ENCODE measurements at places on chromosomes 6 and 20.

DNA sequence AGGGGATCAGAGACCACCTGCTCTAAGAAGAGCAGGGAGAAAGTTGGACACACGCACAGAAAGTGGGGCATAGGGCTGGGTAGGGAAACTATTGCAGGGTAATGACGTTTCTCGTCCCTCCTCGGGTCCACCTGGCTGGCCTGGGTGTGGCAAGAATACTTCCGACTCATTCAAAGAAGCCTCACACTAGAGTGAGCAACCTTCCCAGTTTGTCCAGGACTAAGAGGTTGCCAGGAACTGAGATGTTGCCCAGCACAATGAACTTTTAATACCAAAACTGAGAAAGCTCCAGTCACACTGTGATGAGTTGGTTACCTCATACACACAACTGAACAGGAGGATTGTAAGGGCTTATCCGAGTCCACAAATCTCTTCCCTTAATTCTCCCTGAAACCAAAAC, 74.5 kb upstream of the ADGRF1 start:
- no peak for DNase-seq

GRCh38 chr6:6152060-6152459, 145.3 kb upstream of the NRN1 start:
- DNase-seq = no peak

DNA sequence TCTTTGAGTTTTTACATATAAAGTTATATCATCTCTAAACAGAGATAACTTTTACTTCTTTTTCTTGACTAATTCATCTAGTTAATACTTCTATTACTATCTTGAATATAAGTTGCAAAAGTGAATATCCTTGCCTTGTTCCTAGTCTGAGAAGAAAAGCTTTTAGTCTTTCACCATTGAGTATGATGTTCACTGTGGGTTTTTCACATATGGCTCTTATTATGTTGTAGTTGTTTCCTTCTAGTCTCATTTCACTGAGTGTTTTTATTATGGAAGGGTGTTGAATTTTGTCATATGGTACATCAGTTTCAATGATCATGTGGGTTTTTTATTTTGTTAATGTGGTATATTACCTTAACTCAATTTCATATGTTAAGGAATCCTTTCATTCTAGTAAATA, 488.3 kb downstream of the COL12A1 start:
- no peak for DNase-seq

- DNase-seq = no peak
Measured at GRCh38 chr20:17694767-17695166, 5.0 kb upstream of the BANF2 start.

- DNase-seq = no peak
Measured at GRCh38 chr20:8447262-8448120, 315.4 kb downstream of the PLCB1 start.

DNA sequence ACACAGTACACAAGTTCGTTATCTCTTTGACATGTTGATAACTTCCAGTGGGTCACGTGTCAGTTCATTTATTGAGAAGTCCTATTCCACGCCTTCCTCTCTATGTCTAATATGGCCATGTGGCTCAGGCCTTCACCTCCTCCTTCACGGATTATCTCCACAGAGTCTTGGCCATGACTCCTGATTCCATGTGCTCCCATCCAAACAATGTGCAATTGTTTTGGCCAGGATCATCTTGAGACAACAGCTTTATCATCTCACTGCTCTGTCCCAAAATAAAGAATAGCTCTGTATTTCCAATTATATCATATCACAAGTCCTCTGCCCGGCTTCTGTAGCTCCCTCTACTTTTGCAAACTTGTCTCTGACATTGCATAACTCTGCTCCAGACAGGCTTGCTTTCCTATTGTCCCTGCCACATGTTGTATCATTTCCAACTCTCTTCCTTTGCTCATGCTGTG, 11.1 kb upstream of the TXNDC5 start:
- no peak for DNase-seq

DNA sequence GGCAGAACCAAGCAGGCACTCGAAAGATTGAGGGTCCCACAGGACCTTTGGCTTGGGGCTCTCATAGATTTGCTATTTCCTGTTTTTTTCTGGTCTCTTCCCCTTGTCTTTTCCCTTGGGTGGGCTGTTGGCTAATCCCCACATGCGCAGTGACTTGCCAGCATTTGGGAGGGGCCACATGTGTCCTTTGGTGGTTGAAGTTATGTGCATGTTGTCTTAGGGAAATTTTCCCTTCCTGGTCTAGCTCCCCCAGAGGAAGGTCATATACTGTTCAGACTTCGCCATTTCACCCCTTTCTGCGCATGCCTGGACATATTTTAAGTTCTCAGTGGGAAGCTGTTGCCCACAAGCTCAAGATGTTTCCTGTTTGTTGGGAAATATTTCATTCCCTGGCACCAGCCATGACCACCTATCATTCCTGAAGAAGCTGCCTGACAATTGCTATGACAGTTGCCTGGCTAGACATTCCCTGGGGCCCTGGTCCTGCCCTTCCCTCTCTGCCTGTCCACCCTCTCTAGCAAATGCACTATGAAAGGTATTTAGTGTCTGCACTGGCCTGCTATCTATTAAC, 156.2 kb upstream of the THBS2 start:
- DNase-seq = no peak

DNA sequence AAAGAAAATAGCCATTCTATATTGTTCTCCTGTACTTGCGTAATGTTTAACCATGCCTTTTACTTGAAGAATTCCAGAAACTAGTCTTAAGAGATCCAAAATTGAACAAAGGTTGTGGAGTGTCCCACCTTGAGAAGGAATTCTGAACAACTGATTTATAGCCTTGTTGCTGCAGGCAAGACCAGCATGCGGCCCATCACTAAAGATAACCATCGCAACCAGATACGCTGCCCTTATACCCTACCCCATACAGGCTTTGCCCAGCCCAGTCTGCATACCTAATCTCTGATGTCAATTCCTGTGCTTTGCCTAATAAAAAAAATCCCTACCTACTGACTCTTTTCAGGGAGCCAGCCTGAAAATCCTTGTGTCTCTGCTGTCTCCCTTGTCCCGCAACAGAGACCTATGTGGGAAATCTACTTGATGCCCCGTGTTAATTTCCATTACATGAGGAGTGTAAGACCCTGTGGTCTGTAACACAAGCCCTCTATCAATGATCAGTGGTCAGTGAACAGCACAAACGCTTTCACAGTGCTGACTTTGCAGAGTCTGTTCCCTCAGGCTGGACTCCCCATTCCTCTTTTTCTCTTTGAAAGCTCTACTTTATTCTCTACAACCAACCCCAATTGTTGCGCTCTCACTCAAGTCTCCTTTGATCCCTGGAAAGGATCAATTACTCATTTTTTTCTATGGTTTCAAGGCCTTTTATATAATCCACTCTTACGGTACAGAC, 125.7 kb upstream of the BTBD3 start:
- no peak for DNase-seq

GRCh38 chr20:52847029-52847660, 125.0 kb upstream of the TSHZ2 start:
- DNase-seq = no peak

- DNase-seq = no peak
Measured at GRCh38 chr20:33915726-33916331, 77.9 kb upstream of the RALY start.

DNA sequence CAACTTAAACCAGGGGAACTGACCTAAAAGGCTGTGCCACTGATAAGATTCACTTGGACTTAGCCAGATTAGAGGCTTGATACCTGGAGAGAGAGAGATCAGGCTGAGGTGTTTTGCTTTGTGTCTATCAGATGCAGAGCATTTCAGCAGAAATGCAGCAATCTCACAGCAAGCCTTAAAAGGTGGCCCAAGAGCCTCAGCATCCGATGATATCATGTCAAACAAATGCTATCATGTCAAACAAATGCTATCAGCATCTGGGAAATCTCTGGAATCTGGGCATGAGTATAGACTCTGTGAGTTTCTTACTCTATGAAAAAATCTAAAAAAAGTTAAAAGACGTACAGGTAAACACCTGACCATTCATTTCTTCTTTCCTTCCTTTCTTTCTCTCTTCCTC, 718.9 kb downstream of the EYS start:
- no peak for DNase-seq

DNA sequence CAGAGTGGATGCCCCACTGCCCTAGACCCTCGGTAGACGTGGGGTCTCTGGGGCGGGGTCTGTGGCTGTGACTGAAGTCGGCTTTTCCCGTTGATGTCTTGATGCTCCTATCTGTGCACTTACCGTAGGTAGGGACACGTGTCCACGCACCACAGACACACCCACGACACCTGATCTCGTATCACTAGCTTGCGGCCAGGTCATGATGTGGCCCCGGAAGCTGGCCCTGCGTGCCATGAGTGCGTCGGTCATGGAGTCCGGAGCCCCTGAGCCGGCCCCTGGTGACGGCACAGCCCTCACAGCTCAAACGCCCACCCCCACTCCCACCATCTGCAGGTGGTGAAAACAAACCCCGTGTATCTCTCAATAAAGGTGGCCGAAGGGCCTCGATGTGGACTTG, 33.9 kb upstream of the MRGBP start:
- no peak for DNase-seq

GRCh38 chr6:115896538-115897129, 164.1 kb downstream of the FRK start:
- DNase-seq = no peak

- no peak for DNase-seq
Measured at GRCh38 chr6:98945311-98946115, 2.2 kb downstream of the FBXL4 start.

Data from SIG-M5 (cell line).